B cell (primary cell): ENCODE measurements at places on chromosomes 4 and X. TPM values are rescaled to one million over a fixed set of nuclear protein-coding genes. Genes with fewer than 3 reads are reported as not detected.

- no peaks in the 10 kb centered on the region for H3K36me3 ChIP-seq
- no peak overlapping the region for H3K4me3 ChIP-seq
- H3K4me1 ChIP-seq, result no peaks in the 10 kb centered on the region
- no peak overlapping the region for H3K27ac ChIP-seq
These were observed 139.2 kb downstream of the PCDH18 start for GRCh38 chr4:137393044-137393443.

DNA sequence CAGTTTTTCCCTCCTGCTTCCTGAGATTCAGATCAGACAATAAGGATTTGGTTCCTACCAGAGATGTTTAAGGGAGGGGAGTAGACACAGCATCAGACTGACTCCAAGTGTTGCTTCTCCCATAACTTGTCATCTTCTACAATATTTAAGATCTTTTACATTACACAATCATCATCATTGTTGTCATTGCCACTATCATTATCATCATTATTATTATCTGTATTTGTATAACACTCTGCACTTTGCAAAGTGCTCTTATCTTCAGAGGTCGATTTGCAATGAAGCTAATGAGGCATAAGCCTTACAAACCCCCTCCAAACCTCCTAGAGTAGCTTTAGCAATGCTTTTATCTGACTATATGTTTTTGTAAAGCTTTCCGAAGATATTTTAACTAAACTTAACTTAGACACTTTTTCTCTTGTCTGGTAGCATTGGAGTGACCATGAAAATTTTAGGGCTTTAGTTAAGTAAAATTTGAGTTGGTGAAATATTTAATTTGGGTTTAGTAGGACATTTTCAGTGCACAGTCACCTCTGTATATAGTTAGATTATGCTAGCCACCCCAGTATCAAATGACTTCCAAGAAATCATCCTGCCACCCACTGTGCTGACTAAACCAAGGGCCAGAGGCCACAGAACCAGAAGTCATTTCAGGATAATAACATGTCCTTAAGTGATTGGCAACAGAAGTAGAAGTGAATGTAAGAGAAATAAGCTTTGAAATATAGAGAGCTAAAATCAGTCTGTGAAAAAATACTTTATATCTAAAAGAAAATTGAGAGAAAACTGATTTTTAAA lies 124.2 kb upstream of the NRK start:
- no peak for DNase-seq
- H3K36me3 ChIP-seq, result no peaks in the 10 kb centered on the region
- H3K4me1 ChIP-seq, result no peaks in the 10 kb centered on the region
- no peak overlapping the region for H3K4me3 ChIP-seq

Gene CT55
- total RNA-seq, result not detected in 2 replicates

Gene TLR10
- 51.5 and 53.4 TPM in 2 replicates for total RNA-seq

DNA sequence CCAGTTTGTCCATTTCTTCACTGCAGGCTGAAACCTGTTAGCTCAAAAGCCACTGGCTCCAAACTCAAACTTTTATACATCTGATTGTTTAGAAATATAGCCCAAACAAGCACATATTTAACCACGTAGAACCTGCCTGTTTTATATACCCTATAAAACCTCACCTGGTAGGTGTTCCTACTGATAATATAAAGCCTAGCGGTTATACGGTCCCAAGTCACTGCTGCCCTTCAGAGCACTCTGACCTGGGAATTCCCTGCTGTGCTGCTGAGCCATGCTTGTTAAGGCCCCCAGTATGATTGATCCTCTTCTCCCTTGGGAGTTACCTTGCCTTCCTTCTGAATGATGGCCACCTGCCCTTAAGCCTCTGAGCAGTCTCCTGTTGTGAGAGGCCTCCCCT lies 432.8 kb upstream of the LCORL start:
- no peak overlapping the region for H3K27ac ChIP-seq
- no peak for DNase-seq
- no peak overlapping the region for H3K4me3 ChIP-seq
- H3K27me3 ChIP-seq, result no peaks in the 10 kb centered on the region

GRCh38 chr4:122700178-122700725 lies 32.3 kb upstream of the BBS12 start:
- no peaks in the 10 kb centered on the region for H3K36me3 ChIP-seq
- no peak overlapping the region for H3K27ac ChIP-seq
- DNase-seq, result no peak
- H3K4me1 ChIP-seq, result no peaks in the 10 kb centered on the region
- H3K4me3 ChIP-seq, result no peak overlapping the region
- H3K27me3 ChIP-seq, result peaks cover 4% of the 10 kb centered on the region

GRCh38 chr4:160701671-160702070 lies 1462.1 kb downstream of the FSTL5 start:
- no peak for DNase-seq
- H3K27me3 ChIP-seq, result no peaks in the 10 kb centered on the region
- H3K4me3 ChIP-seq, result no peak overlapping the region
- no peaks in the 10 kb centered on the region for H3K36me3 ChIP-seq
- H3K27ac ChIP-seq, result no peak overlapping the region

Gene TMPRSS11F
- total RNA-seq, result not detected in 2 replicates

DNA sequence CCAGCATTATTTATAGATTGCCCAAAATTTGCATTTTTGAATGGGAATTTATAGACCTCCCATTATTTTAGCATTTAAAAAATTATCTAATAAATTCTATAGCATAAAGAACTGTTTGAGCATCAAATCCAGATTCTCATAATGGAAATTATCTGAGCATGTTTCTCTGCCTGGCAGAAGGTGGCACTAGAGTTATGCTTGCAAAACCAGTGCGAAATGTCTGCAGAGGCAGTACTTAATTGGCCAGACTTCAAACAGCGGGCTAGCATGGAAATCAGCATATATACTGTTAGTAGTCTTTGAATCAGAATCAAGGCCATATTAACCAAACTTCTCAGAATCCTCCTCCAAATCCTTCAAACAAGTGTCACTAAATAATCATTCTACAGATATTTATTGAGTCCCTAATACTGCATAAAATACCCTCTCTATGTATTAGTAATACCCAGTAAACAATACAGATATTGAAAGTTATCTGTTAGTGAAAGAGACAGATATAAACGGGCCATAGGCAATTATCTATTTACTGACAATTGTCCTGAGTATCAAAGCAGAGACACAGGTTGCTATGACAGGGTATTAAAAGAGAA lies 78.7 kb upstream of the DCLK2 start:
- H3K27ac ChIP-seq, result no peak overlapping the region
- no peaks in the 10 kb centered on the region for H3K27me3 ChIP-seq
- no peaks in the 10 kb centered on the region for H3K36me3 ChIP-seq
- peak; percentile 52 for DNase-seq
- H3K4me3 ChIP-seq, result no peak overlapping the region

GRCh38 chr4:135122457-135122856 lies 920.9 kb upstream of the PABPC4L start:
- no peak overlapping the region for H3K27ac ChIP-seq
- H3K27me3 ChIP-seq, result no peaks in the 10 kb centered on the region
- H3K36me3 ChIP-seq, result no peaks in the 10 kb centered on the region
- no peaks in the 10 kb centered on the region for H3K4me1 ChIP-seq

Gene EIF4E
- total RNA-seq, result 71.1 and 71.2 TPM in 2 replicates

Gene CXCL3
- not detected in 2 replicates for total RNA-seq

Gene GNRHR
- total RNA-seq, result not detected in 2 replicates

DNA sequence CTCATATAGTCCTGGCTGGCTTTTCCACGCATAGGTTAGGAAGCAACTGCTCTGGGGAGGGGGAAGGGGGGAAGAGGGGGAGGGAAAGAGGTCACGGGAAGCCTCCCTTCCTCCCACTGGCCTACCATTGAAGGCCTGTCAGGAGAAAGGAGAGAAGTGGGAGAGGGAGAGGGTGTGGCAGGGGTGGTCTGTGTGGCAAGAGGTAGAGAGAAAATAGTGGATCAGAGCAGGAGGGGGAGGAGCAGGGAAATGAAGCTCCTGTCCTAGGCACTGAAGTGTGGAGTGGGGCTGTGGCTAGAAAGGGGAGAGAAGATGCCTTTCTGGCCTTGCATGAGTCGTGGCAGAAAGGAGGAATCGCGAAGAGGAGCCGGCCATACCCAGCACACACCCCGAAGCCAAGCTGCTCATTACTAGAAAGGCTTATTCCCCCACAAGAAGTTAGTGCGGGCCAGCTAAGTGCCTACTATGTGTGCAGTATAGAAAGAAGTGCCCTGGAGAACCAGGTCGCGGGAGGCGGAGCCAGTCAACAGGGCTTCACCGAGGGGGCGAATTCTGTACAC lies 1.1 kb upstream of the TMEM164 start:
- DNase-seq, result no peak
- H3K36me3 ChIP-seq, result no peaks in the 10 kb centered on the region
- no peaks in the 10 kb centered on the region for H3K27me3 ChIP-seq
- H3K4me3 ChIP-seq, result peak overlapping the region; percentile 42
- no peak overlapping the region for H3K27ac ChIP-seq

GRCh38 chr4:94256828-94257227 lies 49.2 kb downstream of the SMARCAD1 start:
- no peak overlapping the region for H3K27ac ChIP-seq
- H3K4me1 ChIP-seq, result no peaks in the 10 kb centered on the region
- no peak for DNase-seq
- H3K4me3 ChIP-seq, result no peak overlapping the region
- H3K36me3 ChIP-seq, result no peaks in the 10 kb centered on the region

Gene CRLF2
- not detected in 2 replicates for total RNA-seq
